ENCODE measurements at places on chromosomes 13 and 19.
A peak's percentile ranks its signal among the peaks of the same experiment; 100 is the strongest.

DNA sequence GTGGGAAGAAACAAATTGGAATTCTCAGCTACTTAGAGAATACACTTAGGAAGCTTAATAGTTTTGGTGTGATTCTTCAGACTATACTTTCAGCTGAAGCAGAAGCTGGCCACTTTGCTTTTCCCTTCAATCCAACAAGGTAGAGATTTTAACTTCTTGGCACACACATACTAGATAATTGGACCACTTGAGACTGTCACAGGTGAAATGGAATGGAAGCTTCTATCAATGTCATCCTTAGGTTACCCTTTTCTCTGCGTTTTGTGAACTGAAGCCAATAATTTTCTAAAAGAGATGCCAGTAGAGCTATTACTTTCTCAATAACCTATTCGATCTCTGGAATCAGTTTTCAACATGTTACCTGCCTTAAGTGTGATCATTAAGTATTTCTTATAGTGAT, 405.3 kb downstream of the PCDH20 start:
- DNase-seq: no peak

DNA sequence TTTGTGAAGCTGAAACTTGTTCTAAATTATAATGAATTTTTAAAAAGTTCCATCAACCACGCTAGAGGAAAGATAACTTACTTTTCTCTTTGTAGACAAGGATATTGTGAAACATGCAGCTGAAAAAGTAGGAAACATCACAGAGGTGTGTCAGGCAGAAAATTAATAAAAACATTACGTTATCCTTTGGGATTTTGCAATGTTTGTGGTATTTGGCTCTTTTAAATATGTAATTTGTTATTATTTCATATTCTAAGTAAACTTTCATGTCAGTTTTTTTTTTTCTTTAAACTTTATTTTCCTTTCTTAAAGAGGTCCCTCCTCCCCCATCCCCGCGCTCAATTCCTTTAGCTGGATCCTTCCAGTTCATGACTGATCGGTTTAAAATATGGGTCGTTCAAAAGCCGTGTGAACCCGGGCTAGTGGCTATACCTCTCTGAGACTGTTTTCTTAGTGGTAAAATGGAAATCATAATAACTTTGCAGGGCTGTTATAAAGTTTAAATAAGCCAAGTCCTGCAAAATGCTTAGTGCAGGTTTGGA, 740 bp upstream of the CCDC61 start:
- DNase-seq: no peak

DNA sequence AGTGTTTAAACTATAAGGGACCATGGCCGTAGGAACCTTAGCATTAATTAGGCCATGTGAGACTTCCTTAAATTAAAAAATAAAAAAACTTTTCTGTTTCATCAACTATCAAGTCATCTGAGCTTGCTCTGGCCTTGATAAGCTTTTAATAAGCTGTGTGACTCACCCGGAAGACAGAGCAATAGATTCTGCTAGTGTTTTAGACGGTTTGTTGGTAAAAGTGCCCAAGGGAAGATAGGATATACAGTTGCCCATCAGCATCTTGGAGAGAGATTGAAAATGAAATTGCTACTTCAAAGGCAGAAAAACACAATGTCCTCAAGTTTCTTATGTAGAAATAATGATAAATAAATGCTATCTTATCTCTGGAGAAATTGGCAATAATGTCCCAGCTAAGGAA, 31.2 kb upstream of the RCBTB2 start:
- no peak for DNase-seq

GRCh38 chr13:33228648-33229445, 56.7 kb downstream of the STARD13 start:
- DNase-seq: no peak

GRCh38 chr13:43528992-43529391, 257.8 kb downstream of the ENOX1 start:
- no peak for DNase-seq

GRCh38 chr13:71866335-71867130, 471 bp downstream of the DACH1 start:
- DNase-seq: no peak

DNA sequence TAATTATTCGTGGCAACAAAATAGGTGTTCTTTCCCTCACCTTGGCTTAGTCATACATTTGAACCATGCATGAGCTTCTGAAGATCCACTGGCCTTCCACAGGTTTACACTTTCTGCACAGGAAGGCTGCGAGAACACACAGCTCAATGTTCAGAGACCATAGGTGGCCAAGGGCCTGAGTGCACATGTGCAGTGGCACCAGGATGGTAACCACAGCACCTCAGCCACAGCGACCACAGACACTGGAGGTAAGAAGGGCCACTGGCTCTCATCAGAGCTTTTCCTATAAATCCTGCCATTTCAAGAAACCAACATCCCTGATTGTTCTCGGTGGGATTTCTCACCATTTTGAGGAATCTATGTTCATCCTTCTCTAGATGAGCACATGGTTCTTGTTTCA, 1.6 kb downstream of the DCLK1 start:
- DNase-seq: no peak

- DNase-seq: no peak
These were observed 37.0 kb downstream of the SKA3 start for GRCh38 chr13:21139374-21139773.

GRCh38 chr19:418761-419671, 10.1 kb upstream of the C2CD4C start:
- DNase-seq: no peak

DNA sequence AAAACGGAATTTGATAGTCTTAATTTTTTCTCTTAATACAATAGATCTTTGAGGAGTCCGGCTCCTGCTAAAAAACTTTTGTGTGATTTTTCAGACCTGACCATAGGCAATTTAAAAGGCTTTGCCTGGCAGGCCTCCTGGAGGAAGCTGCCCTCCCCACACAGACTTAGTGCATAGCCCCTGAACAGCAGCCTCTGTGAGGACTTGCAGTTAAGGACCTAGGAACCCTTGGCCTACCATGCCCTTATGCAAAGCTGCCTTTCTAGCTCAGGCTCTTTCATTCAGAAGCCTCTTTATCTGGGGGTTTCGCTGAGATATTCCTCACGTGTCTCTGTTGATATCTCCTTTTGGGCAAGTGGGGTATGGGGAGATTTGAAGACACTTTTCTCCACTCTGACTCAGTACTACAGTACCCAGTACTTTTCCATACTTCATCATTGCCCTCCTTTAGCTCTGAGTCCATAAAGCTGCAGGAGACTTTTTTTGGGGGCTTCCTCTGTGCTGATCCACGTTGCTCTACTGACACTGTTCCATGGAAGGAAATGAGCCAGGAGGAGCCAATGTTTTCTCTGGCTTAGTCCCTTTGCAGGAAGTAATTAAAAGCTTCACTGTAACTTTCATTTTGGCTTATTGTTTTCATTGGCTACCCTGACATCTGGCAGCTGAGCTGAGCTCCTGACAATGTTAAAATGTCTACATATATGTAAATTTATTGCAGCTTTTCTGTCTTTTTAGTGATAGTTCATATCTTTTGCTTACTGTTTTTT, 283.1 kb downstream of the TDRD3 start:
- no peak for DNase-seq

DNA sequence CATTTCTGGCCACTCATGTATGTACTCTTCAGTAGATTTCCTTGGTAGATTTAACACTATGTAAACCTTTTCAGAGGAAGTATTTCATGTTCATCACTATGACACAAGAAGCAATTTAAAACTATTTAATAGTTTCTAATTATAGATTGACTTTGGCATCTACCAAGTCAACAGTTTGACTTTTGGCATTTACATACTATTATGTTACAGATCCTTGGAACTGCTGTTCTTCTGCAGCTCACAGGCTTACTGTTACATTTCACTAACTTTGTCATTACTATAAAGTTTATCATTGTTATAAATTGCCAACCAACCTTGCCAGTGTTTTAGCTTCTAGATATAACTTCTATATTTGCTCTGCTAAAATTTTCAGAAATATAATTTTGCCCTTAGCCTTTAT, 18.7 kb downstream of the SUPT20H start:
- DNase-seq: no peak

DNA sequence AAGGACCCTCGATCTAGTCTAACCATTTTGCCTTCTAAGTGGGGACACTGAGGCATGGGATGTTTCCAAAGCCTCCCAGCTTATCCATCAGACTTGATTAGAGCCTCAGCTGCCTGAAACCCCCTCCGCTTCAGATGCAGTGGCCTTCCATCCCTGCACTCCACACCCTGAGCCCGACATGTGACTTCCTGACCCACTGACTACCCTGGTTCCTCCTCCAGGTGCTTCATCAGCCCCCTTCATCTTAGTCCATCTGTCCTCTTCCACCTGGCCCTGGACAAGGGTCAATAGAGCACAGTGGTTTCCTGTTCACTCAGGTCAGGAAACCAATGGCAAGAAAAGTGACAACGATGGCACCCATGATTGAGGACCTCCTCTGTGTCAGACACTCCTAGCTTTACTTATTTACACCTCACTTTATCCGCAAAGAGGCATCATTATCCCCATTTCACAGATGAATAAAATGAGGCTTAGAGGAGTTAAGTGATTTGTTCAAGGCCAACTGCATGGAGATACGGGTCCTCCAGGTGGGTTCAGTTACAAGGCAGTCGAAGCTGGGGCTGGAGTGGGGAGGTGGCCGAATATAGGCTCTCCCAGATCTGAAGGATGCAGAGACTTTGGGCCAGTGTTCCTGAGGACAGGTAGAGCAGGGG, 81.6 kb upstream of the TM9SF2 start:
- DNase-seq: no peak

DNA sequence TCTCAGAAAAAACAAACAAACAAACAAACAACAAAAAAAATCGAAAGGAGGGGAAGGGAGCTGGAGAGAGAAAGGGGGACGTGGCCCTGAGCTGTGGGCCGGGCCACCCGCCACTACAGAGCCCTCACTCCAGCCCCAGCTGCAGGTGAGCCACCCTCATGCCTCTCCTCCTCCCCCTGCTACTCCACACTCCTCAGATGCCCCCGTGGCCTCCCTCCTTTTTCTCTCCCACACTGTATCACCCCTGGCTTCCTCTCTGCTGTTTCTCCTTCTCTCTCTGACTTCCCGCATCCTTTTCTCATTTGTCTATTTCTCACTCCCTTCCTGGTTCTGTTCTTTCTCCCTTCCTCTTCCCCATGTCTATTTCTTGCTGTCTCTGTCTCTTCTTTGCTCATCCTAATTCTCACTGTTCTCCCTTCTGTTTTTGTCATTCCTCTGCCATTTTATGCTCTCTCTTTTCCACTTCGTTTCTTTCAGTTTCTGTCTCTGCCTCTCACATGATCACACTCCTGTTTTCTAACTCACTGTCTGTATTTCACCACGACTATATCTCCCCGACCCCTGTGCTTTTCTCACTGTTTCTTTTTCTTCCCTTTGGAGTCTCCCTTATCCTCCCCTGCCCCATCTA, 2.7 kb downstream of the KLK2 start:
- DNase-seq: no peak

DNA sequence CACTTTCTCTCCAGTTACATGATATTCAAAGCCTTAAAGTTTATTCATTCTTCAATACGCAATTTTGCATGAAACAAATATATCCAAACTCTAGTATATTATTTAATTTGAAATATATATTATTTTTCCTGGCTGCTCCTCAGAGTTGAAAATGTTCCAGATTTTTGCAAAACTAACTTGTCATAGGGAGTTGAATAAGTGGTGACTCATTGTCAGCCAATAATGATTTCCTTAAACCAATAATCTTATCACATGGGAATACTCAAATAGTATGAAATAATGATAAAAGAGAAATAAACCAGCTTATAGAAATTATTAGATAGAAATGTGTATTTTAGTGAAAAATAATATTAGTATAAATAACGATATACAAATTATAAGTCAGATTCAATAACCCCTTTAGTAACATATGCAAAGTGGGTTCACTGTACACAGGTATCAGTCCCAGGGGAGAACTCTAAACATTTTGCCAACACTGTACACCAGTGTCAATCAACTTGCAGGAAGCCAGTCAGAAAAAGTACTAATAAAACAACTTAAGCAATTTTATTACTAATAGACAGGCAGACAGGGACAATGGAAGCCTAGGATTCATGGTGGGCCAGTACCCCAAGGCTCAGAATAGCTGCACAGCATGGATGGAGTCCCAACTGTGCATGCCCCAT, 222.6 kb upstream of the KLHL1 start:
- no peak for DNase-seq

- no peak for DNase-seq
These were observed 211.8 kb downstream of the PCCA start for GRCh38 chr13:100300708-100301107.

GRCh38 chr19:18594824-18595373, 6.3 kb downstream of the REX1BD start:
- no peak for DNase-seq

DNA sequence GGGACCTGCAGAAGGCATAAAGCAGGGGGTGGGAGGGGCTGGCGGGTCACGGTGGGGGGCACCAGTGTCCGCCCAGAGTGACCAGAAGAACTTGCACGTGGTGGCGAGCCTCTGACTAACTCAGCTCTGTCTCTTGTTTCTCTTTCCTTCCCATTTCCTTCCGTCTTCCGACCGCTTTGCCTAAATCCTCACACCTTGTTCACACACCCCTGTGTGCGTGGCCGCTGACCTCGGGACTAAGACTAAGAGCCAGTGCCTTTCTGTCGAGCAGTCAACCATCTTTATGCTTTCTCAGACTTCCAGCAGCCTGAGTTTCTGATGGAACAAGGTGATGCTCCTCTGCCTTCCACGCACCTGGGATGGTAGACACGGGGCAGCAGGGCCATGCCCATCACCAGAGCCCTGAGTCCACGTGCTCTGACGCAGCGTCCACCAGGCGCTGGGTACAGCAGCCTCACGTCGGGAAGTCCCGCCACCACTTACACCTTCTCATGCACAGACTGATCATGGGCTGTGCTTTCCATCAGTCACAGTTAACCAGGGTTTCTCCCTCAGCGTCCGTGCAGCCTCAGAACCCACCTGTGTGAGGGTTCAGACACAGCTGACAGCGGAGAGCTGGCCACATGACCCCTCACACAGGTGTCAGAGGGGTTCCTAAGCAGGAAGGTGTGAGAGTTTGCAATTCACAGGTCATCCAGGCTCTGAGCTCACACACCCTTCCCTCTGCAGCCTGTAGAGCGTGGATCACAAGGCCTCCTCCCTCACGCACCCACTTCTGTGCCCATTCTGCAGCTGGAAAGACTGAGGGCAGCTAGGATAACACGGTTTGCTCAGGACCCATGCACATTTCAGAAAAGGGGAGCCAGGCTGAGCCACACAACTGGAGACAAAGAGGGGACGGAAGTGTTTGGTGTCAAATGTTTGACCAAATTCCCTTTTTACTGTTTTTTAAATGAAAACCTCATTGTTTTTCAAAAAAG, 90.7 kb upstream of the MCF2L start:
- no peak for DNase-seq

GRCh38 chr19:8494158-8494557, 8.3 kb downstream of the PRAM1 start:
- no peak for DNase-seq

GRCh38 chr13:47415048-47415447, 518.2 kb upstream of the HTR2A start:
- no peak for DNase-seq

GRCh38 chr19:36023432-36023831, 9.2 kb downstream of the CLIP3 start:
- no peak for DNase-seq

GRCh38 chr13:81106348-81106747, 765.4 kb upstream of the SPRY2 start:
- DNase-seq: no peak

- no peak for DNase-seq
These were observed 577.9 kb downstream of the IRS2 start for GRCh38 chr13:109208522-109208921.

- DNase-seq: no peak
These were observed 227.8 kb downstream of the KATNAL1 start for GRCh38 chr13:30079501-30079900.

- no peak for DNase-seq
These were observed 36.1 kb downstream of the RNASEH2B start for GRCh38 chr13:50945669-50946068.

- DNase-seq: peak; percentile 18
These were observed 51.6 kb upstream of the UBL3 start for GRCh38 chr13:29901710-29902631.

All from effector memory CD4-positive, alpha-beta T cell (primary cell).